ENCODE measurements at places on chromosomes 7 and 10.

DNA sequence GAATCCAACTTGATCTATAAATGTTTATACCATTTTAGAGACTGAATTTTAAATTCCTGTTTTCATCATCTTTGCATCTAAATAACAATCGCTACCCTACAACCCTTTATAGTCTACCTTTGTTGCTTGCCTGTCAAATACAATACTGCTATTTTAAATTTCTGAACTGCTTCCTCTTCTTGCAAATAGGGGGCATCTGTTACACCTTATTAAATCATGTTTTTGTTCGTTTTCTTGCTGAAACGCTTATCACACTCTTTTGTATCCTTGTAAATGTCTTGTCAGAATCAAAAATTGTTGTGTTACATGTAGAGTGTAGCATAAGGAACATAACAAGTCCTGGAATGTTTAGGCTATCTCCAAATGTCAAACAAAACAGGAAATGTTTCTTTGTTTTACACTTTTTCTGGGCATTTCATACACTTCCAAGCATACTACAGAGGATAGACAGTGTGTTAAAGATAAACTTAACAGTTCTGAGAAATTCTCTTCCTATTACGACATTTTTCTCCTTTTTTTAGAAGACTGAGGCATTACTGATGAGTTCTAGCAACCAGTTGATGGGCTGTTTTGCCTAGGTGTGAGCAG, 281.3 kb downstream of the GPR158 start:
- DNase-seq: no peak

GRCh38 chr7:119421657-119422056, 851.3 kb upstream of the KCND2 start:
- DNase-seq: no peak

DNA sequence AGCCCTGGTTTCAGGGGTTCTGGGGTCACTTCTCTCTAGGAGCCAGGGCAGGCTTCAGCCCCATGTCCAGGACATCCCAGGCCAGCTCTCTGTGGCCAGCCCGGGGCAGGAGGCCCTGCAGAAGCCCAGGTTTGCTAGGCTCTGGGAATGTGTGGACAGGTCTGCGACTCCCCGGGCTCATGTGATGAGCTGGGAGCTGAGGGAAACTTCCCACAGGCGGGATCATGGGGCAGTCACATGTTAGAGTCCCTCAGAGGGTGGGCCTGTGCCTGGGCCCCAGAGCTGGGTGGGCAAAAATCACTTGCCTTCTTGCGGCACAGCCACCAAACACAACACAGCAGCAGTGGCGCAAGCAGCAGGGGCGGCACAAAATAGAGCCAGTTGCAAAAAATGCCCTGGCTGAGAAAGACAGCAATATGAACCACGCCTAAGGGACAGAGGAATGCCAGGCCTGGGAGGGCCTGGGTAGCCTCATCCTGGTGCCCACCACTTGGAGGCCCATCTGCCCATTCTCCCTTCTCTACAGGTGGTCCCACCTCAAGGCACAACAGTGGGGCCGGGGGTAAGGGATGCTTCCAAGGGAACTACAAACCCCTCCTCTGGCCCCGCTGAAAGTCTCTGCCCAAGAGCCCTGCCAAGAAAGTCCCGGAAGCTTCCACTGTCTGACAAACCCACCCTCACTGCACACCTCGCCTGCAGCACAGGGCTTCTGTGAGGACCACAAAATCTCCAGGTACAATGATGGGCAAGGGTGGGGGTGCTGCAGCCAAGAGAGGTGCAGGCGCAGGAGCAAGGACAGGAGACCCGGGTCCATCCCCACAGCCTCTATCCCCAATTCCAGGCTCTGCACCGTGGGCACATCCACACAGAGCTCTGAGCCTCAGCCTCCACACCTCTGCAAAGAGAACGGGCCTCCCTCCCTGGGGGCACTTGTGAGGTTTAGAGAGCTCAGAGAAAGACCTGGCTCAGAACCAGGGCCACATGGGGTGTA, 34.6 kb upstream of the ANTXRL start:
- no peak for DNase-seq

GRCh38 chr10:21511946-21512572, 13.4 kb downstream of the SKIDA1 start:
- no peak for DNase-seq

Measured in activated CD4-positive, CD25-positive, alpha-beta regulatory T cell treated with anti-CD3 and anti-CD28 coated beads, Interleukin-2, amount 50 U/mL, for 72 hours (primary cell).